Stimulated activated CD4-positive, alpha-beta T cell treated with anti-CD3 and anti-CD28 coated beads, Interleukin-12 subunit alpha, Interleukin-12 subunit beta, amount 100 ng/mL, for 24 hours (primary cell): ENCODE measurements at places on chromosomes 12 and 14.

GRCh38 chr12:131287938-131288764 lies 334.4 kb downstream of the ADGRD1 start:
- no peak for DNase-seq

DNA sequence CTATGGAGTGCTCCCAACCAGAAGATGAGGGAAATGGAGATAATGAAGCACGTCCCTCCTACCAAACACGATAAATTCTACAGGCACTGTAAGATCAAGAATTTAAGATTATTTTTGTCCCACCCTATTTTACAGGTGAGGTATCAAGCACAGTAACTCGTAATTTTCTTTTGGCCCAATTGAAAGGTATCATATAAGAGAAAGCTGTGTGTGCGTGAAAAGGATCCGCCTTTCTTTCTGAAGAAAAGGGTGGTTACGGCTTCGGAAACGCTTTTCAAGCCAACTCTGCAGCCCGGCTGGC lies 733 bp upstream of the KLHDC2 start:
- DNase-seq = no peak

- no peak for DNase-seq
Measured at GRCh38 chr14:59895721-59896120, 24.2 kb upstream of the LRRC9 start.

GRCh38 chr14:23814527-23815256 lies 138.9 kb upstream of the DHRS4 start:
- no peak for DNase-seq

DNA sequence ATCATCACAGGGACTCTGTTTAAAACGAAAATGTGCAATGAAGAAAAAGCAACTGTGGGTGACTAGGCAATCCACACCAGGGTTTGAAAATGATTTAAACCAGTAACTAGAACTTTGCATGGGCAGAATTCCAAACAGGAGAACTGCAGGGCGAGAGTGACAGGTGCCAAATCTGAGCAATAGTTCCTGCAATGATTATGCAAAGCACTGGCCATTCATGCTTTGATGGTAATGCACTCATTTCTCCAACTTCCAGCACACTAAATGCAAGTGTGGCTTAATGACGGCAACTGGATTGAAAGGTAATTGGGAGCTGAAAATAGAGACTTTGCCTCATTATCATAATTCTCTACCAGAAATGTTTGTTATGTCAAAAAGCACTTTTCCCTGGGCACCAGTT lies 140.5 kb upstream of the TMCC3 start:
- no peak for DNase-seq

GRCh38 chr12:119826661-119827445 lies 50.3 kb downstream of the CIT start:
- DNase-seq = no peak

DNA sequence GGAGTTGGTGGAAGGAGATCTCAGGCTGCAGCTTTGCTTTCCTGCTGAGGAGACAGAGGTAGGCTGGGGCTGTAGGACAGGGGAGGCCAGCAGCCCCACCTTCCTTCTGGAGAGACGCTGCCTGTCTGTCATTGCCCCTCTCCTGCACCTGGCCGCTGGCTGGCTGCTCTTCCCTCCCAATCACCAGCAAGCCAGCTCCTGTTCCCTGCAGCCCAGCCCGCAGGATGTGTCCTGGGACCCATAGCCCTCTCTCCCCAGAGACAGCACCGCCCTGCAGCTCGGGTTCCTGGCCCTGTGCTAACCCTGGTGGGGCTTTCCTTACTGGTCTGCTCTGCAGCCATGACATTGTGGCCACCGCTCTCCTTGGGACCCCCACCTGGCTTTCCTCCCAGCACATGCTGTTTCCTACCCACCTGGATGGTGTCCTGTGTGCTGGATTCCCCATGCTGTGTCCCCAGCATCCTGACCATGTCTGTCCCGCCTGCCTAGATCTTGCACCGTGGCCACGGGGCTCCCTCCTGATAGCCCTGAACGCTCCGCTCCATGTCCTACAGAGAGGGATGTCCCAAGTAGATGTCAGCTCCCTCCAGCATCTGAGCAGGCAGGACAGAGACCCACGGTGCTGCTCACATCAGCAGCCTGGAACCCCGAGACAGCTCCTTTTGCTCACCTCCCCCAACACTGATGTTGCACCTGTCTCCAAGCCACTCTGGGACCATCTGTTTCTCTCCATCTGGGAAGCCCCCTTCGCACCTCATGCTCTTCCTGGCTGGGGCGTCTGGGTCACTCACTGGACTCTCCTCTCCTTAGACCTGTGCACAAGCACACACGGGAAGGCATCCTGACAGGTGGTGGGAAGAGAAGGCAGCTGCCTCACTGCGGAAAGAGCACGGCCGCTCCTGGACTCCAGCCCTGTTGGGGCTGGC lies 1.1 kb upstream of the MTA1 start:
- DNase-seq = no peak

GRCh38 chr14:58488550-58488949 lies 61.0 kb downstream of the KIAA0586 start:
- no peak for DNase-seq

DNA sequence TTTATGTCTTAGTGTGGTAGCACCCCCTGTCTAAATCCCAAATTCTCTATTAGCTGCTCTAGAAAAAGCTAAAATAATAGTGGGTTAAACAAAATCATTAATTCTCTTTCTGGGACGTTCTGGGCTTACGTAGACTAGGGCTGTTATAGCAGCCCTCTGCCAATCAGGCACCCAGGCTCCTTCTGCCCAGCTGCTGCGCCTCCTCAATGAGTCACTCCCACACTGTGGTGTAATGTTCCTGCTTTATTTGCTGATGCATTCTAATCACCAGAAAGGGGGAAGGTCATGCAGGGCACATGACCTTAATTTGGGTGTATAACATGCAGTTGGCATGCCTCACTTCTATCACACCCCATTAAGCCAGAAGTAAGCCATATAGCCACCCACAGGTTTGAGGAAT lies 294.5 kb downstream of the GALC start:
- no peak for DNase-seq

DNA sequence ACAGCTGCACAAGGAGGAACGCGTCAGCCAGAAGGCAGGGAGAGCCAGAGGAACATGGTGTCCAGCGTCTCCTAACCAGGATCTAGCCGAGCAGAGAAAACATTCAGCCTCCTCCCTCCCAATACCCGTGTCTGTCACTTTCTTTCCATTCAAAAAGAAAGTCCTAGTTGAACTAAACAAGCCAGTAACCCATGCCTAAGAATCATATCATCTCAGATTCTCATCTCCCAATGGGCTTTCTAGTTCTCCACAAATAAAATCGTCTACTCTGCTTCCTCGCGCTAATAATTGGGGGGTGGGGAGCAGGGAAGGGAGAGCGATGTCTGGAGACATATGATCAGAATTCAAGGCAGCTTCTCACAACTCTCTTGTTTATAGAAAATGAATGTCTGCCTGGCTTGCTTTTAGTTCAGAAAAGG lies 7.4 kb downstream of the NKX2-1 start:
- DNase-seq = no peak
